ENCODE measurements at places on chromosomes 3 and 15.

- DNase-seq = no peak
These were observed 138.9 kb downstream of the CACNA1D start for GRCh38 chr3:53633197-53633787.

GRCh38 chr15:67776600-67776999, 48.7 kb upstream of the SKOR1 start:
- DNase-seq = no peak

DNA sequence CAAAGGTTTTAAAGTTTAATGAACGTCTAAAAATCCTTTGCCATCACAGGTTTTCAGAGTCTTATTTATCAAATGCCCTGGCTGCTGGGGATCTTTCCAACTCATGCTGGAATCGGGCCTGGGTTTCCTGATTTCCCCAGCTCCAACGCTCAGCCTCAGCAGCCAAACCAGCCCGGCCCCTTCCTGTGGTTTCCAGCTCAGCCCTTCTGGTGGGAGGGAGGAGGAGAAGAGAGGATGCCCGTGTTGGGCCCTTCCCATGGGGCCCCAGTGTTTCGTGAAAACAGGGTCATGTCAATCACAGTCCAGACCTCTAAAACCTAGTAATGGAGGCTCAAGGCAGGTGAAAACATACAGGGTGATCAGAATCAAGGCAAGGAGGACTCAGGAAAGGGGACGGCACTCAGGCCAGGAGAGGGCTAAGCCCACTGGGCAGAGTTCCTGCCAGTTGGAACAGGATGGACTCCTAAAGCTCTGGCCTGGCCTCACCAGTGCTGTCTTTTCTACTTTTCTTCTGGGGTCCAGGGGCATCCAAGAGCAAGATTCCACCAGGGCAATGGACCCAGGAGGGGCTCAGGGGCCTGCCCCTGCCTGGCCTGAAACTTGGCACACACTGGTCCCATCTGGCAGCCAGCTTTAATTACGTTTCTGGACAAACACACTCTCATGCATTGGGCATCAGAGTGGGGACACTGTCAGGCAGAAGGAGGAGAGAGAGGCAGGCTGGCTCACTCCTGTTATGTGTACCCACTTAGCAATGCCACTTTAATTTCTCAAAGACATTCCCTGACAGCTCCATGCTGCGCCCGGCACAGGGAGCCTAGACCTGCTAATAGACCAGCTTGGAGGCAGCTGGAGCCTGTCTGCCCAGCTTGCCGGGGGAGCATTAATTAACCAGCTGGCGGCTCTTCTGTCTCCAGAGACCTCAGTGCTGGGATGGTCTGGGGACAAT, 194.6 kb downstream of the FAM43A start:
- no peak for DNase-seq

GRCh38 chr3:5710718-5711117, 523.2 kb downstream of the EDEM1 start:
- DNase-seq = no peak
